ENCODE measurements at places on chromosomes 1 and 21.

- no peak for DNase-seq
Measured at GRCh38 chr1:56774067-56774609, 45.1 kb downstream of the FYB2 start.

DNA sequence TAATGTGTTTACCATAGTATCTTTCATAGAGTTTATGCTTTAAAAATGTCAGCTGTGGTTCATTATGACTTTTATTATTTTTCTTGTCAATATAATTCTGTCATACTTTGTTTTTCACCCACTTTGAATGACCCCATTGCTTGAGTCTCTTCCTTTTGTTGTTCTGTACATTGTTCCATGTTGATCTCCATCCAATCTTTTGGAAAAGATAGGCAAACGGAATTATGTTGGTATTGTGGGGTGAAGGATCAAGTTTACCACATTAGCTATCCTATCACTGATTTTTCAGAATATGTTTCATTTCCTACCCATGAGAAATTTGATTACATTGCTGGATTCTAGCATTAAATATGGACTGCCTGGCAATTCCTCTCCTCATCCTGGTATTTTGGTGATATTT lies 196.6 kb downstream of the NFIA start:
- DNase-seq = no peak

DNA sequence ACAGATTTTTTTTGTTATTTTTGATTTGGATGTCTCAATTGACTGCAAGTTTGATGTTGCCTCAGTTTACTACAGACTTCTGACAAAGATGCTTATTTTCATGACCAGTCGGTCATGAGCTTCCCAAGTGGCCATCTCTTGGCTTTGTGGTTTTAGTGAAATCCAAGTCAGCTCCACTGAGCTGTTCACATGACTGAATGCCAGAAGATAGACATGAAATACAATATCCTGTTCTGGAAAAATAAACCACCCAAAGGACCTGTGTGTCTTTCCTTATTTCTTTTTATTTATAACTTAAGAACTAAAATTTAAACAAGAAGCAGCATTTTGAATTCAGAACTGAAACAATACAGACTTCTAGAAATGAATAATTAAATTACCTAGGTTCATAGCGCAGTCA lies 89.3 kb downstream of the HMCN1 start:
- no peak for DNase-seq

GRCh38 chr1:157091668-157092273 lies 7.8 kb downstream of the ETV3L start:
- no peak for DNase-seq

DNA sequence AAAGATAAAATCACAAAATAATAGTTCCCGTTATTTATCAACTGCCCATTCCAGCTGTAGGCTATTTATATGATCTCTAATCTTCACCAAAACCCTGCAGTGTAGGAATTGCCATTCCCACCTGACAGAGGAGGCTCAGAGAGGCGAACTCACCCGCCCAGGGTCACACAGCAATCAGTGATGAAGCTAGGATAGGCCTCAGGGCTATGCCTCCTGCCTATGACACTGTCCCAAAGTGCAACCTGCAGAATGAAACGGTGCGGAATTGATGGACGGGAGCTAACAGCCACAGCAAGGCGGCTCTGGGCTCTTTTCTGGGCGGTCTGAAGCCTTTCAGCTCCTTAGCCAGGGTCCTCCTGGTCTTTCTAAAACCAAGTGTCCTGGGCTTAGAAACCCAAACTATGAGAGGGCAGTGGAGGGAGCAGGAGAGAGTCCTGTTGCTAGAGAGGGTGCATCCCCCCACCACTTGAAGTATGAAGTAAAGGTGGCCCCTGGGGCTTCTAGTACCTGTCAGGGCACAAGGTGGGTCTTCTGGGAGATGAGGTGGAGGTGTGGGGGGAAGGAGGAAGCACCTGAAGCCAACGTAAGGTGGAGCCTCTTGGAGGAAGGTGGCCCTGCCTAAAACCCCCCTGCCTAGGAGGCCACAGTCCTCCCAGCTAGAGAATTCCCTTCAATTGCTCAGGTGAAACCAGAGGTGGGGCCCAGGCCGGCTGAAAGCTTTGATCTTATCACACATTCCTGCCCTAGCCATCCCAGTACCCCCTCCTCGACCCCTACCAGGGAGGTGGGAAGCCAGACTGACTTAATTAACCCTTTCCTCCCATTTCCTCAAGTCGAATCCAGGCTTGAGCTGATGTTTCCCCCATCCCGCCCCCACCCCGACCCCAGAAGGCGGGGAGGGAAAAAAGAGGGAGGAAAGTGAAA lies 14.8 kb downstream of the HSPG2 start:
- DNase-seq = no peak

- DNase-seq = no peak
Measured at GRCh38 chr1:204142032-204142974, 9.5 kb downstream of the ETNK2 start.

- peak; percentile 8 for DNase-seq
Measured at GRCh38 chr1:162549001-162549400, 12.5 kb upstream of the UAP1 start.

GRCh38 chr1:188514917-188515316 lies 1686.2 kb downstream of the PLA2G4A start:
- DNase-seq = no peak

GRCh38 chr1:18249631-18250030 lies 142.0 kb downstream of the IGSF21 start:
- DNase-seq = no peak

DNA sequence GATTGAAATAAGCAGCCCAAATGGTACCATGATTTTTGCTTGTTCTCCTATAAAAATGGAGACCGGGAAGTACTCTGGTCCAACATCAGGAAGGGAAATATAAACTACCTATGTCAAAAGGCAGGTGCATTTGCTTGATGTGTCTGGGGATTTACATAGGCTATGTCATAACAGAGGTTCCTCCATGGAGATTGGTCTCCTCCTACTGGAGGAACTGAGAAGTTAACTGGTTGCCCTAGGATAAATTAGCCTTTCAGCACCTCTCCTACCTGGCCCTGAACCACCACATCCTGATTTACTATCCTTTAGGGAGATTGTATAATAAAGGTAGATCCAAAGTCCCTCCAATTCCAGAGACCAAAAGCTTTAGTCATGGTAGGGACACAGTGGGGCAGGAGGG lies 1109.3 kb upstream of the B3GALT2 start:
- peak; percentile 38 for DNase-seq

DNA sequence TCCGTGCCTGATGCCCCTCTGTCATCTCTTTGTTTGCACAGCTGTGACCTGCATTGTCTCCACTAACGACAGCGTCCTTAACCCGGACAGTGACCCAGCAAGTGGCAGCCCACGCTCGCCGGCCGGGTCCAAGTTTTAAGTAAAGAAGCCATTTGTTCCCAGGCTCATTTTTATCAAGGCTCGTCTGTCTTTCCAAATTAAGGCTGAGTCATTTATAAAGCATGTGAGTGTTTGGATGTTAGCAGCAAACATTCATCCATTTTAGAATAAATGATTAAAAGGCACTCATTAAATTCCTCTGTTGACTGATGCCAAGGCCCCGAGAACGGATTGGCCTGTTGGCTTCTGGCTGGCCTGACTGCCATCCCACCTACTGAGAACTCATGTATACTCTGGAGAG lies 514.5 kb downstream of the NPHP4 start:
- DNase-seq = no peak

DNA sequence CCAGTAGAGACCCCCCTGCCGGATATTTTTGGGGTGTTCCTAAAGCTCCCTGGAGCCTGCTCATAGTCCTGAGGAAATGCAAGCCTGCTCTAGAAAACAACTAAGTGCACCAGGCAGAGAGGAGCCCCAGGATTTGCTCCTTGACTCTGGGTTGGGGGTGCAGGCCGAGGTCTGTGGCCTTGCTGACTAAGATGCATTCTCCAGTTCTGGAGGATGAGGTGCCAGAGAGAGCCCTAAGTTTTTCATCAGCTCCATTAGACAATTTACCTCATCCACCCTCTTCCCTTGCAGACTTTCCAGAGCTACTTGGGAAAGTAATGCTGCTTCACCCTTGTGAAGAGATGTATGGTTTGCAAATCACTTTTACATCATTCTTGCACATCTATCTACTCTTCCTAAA lies 9.1 kb downstream of the TUFT1 start:
- DNase-seq = no peak

DNA sequence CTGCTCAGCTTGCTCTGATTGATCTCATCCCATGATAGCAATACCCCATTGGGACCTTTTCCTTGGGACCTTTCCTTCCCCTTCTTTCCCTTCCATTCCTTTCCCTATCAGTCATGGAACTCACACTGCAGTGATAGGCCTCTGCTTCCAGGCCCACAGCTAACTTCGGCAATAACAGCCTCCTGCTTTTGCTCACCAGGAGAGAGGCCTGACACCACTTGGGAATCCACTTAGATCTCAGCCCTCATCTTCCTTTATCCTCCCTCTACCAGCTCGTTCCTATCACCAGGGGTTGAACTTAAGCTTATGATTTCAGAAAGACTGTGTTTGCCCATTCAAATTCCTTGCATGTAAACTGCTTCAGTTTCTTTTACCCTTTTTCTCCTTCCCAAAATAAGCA lies 11.0 kb upstream of the TIPRL start:
- no peak for DNase-seq

DNA sequence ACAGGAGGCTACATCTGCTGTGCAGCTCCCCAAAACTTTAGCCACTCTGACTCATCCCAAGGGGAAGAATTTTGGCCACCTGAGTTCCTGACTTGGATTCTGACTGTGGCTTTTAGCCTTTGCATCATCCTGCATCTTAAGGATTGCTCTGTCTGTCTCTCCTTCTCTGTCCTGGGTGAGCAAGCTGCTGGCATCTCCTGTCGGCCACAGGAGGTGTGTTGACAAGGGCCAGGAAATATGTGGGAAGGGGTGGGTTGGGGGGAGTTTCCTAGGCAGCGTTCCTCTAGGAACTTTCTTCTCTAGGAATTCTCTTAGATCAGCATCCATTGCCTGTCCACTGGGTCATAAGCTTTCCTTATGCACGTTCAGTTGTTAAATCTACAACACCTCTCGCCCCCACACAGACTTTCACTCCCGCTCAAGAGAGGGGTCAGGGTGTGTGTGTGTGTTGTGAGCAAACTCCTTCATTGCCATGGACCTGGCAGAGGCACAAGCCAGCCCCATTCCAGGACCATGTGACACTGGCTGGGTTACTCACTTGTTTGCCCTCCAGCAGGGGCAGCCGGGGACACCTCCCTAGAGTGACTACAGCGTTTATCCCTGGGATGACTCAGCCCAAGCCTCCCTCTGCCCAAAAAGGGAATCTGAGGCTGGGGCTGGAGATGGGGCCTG lies 145.0 kb upstream of the DUSP10 start:
- peak; percentile 93 for DNase-seq

DNA sequence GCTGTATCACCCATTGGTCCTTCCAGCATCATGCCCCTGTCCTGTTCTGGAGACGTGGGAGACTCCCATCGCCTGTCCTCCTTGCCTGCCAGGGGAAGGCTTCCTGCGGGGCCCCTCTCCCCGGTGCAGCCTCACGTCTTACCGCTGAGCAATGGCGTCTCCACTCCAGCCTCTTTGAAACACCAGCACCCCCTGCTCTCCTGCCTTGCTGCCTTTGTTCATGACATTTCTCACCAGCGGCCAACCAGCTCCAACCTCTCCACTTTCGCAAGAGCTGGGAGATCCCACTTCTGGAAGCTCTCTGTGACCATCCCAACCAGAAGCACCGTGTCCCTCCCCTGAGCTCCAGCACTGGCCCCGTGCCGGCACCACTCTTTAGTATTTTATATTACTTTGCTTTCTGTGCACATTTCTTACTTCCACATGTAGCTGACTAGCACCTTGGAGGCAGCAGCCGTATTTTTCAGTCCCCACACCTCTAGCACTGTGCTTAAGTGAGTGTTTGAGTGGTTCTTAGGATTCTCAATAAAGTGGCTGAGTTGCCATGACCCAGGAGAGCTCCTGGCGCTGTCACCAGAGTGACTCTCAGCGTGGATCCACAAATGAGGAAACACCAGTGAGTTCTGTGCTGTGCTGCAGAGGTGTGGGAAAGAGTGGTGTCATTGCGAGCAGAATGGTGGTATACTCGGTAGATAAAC lies 83.5 kb downstream of the ATP5PO start:
- no peak for DNase-seq

GRCh38 chr1:209926045-209926444 lies 12.0 kb upstream of the SYT14 start:
- DNase-seq = peak; percentile 88

DNA sequence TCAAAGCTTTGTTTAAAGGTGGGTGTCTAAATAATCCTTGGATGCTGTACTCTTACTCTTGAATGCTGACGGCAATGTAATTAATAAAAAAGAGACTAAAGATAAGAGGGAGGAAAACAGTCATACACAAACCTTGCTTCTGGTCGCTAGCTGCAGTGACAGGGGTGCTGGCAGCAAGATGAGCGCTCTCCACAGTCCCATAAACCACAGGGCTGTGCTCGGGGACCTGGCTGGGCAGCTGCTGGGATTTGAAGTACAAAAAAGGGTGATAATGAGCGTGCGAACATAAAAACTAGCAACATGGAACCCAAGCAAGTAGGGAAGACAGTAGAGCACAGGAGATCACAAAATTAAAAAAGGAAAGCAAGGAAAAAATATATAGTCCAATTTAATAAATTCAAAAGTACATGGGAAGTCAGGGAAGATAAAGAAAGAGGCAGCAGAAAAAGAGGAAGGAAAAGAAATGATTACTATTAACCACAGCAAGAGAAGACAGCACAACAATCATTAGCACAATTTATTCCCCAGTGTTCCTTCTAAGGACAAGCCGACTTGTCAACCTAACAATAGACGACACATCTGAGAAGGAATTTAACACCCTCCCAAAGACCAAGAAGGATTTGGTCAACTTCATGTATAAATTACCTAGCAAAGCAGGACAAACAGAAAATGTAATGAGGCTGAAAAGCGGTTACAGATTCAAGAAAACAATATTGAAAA lies 162.9 kb upstream of the HP1BP3 start:
- DNase-seq = no peak

DNA sequence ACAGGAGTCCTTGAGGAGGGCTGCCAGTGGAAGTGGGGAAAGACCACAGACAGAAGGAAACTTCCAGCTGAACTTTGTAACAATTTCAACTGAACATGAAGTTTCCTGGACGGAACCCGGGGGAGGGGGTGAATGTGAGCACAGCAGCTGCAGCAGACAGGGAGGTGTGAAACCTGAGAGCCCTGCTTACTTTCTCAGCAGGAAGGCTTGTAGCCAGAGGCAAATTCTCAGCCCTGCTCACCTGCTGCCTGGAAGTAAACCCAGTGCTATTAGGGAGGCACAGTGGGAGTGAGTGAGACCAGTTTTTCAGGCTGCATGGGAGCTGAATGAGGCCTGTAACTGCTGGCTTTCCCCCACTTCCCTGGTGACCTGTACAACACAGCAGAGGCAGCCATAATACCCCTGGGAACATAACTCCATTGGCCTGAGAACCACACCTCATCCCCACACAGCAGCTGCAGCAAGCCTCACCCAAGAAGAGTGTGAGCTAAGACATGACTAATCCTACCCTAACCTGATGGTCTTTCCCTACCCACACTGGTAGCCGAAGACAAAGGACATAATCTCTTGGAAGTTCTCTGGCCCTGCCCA lies 9.6 kb upstream of the SPRR2F start:
- DNase-seq = no peak

GRCh38 chr1:1063945-1064831 lies 9.9 kb downstream of the RNF223 start:
- peak; percentile 53 for DNase-seq

All from HFFc6 (cell line).